ENCODE measurements at places on chromosomes 11 and 22. TPM values are rescaled to one million over a fixed set of nuclear protein-coding genes. Genes with fewer than 3 reads are reported as not detected.

GRCh38 chr11:126607776-126608541 lies 252.5 kb downstream of the ST3GAL4 start:
- DNase-seq, result no peak

GRCh38 chr11:119374632-119375336 lies 6.7 kb downstream of the USP2 start:
- no peak for DNase-seq

- peak; percentile 33 for DNase-seq
Observed at GRCh38 chr11:134412203-134413042, at the start of gene B3GAT1. Gene B3GAT1, minus strand, starts transcription at chr11:134412242. Its CDS starts 24,583 bp downstream, at chr11:134387659.

DNA sequence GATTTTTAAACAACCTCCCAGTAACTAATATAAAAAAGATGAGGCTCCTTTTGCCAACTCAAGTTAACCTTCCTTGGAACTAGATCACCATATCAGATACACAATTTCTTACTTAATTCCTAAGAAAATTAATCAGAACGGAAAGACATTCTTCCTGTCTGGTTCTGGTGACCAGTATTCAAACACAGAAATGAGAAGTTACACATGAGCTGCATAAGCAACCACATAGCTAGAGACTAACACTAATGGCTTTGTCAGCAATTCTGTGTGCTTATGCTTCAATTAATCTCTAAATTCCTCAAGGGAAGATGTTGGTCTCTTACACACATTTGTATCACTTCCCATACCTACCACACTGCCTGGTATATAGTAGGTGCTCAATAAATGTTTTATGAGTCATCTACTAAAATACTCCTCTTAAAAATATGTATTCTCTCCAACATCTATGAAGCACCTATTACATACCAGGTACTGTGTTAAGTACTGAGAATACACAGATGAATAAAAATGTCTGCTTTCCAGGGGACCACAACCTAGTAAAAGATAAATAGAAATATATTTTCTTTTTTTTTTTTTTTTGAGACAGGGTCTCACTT lies 54.5 kb downstream of the GAB2 start:
- no peak for DNase-seq

- no peak for DNase-seq
Observed at GRCh38 chr11:6062691-6063358, 32.3 kb upstream of the OR56A1 start.

DNA sequence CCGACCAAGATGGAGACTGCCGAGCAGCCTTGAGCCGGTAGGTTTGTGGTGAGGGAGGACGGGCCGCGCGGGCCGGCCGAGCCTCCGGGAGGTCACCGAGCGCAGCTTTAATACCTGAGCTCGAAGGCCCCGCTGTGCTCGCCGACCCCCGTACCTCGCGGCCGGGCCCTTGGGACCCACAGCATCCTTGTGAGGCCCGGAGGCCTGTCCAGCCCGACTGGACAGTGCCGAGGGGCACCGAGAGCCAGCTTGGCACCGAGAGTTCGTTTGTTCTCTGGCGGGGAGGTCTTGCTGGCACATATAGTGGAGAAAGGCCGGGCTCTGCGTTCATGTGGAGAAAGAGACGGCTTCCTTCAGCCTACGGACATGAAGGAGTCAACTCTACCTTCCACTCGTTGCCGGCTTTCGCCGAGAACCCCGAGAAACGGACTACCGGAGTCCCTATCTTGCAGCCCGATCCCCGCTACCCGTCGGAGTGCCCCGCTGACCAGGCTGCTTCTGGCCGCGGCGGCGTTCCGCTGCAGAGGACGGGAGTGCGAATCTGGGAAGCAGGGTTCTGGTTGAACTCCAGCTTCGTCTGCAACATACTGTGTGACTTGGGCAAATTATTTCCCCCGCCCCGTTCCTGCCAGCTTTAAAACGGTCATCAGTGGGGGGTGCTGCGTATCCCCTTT lies 349 bp downstream of the TSSC4 start:
- no peak for DNase-seq

DNA sequence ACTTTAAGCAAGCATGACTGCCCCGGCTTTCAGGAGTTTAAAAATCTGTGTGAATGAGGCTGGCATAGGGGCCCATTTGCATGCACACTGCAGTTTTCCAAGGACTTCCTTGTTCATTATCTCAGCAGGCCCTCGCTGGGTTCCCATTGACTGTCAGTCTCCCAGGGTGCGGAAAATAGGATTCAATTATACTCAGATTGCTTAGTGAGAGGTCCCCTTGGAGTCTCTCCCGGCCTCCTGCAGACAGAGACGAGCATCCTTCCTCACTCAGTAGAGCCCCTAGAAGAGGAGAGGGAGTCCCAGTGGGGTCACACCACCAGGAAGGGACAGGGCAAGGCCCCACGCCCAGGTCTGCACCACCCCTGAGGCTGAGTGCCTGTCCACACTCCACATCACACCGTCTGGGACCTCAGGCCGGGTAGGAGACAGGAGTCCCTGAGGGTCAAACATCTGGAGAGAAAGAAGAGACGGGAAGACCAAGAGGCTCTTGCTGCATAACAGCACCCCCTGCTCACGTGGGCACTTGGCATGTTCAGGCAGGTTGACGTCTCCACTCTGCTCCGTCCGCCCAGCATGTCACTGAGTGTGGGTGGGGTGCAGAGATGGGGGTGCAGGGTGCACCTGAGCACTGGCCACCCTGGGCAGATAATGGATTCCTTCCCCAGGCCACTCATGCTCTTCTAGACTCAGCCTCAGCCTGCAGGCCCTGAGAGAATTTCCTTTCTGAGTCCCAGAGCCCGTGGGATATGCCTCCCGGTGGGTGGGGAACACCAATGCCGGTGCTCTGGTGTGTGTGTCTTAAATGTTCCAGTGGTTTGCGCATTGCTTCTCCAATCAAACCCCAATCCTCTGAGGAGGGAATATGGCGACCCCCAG lies 58.8 kb downstream of the MCM5 start:
- DNase-seq, result no peak

GRCh38 chr11:78635814-78636506 lies 61.3 kb upstream of the NARS2 start:
- DNase-seq, result no peak

DNA sequence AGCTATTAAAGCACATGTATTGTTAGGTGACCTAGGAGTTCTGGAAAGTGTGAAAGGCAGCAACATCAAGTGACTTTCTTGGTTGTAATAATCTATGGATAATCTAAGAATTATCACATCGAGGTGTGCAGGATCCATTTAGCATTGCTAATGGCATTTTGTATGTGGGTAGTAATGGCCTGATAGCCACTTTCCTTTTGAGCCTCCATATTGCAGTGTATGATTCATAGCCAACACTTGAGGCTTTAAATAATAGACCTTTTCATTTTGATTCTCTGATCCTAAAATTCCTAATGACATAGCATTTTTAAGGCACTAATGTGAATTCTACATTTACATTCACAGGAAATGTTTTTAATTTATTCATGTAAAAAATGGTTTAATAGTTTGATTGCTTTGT lies 759.4 kb downstream of the NELL1 start:
- no peak for DNase-seq

- DNase-seq, result no peak
Observed at GRCh38 chr11:64851831-64852351, 7.4 kb upstream of the CDC42BPG start.

DNA sequence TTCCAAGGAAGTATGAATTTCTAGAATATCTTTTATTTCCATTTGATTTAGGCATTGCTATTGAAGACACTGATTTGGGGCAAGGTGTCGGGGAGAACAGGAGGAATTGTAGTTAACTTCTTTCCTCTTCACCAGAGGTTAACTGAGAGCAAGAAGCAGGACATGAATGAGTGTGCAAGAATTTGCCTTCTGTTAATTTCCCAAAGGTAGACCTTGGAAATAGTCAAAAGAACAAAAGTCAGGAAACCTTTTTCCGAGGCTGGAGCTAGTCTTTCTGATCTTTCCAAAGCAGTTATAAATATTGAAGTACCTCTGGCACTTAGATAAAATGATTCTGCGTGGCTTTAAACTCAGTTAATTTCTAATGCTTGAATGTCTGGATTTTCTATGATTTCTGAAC lies 66.9 kb downstream of the MTMR3 start:
- no peak for DNase-seq

DNA sequence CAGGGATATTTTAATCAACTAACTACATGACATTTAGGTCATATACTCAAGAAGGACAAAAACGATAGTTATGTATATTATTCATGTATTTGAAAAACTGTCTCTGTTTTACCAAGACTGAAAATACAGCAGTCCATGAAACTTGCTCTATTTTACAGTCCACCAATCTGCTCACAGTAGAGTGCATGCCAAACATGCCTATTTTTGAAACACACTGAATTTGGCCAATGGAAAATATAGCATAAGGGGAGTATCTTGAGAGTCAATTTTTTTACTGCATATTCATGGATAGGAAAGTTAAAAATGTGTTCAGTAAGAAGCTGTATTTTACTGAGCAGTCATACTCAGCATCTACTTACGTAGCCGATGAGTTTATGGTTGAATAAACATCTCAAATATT lies 621.2 kb upstream of the CHORDC1 start:
- no peak for DNase-seq

- no peak for DNase-seq
Observed at GRCh38 chr22:40310768-40311120, 35.6 kb upstream of the ADSL start.

DNA sequence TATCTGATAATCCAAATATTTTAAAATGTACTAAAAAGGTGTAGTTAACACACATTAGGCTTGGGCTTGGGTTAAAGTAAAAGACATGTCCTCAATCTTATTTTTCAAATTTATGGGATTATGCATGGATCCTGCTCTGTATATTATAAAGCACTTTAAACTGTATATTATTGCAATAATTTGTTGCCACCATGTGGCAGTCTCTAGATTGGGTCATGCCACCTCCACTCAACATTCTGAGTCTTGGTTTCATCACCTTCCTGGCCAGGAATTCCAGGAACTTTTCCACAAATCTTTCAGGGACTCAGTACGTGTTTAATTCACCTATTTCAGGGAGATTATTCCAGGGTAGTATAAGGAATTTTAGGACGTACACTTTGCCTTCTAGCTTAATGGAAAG lies 695.5 kb downstream of the FAM181B start:
- no peak for DNase-seq

DNA sequence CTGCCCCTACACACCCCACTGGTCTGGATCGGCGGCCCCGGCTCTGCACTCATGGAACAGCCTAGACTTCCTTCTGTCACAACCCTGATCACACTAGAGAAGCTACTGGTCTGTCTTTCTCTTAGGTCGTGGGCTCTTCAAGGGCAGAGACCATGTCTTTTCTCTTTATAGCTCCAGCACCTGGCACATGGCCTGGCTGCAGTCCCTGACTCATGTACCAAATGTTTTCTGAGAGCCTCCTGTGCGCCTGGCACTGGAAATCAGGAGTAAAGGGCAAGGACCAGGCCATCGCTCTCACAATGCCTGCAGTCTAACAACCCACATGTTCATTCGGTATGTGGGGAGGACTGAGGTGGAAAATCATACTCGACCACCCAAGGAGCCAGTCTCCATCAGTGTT lies 7.5 kb downstream of the ASCC2 start:
- no peak for DNase-seq

- DNase-seq, result no peak
Observed at GRCh38 chr11:3115321-3115720, 49.8 kb downstream of the OSBPL5 start.

DNA sequence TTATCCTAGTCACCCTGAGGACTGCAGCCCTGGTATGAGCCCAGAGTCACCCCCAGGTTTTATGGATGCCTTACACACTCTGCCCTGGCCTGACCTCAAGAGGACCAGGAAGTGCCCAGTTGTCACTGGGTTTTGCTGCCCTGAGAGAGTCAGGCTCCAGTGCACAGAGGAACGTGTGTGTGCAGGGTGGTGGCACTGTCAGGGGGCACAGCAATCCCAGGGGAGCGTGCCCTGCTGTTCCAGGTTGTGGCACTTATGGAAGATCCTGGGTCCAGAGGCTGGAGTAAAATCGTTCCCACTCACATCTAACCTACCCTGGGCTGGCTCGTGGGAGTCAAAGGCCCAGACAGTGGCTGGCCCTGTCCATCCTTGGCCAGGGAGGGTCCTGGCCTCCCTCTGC lies 7.6 kb downstream of the APOBEC3A start:
- no peak for DNase-seq

- DNase-seq, result no peak
Observed at GRCh38 chr11:75262961-75263852, 22.6 kb downstream of the TPBGL start.

DNA sequence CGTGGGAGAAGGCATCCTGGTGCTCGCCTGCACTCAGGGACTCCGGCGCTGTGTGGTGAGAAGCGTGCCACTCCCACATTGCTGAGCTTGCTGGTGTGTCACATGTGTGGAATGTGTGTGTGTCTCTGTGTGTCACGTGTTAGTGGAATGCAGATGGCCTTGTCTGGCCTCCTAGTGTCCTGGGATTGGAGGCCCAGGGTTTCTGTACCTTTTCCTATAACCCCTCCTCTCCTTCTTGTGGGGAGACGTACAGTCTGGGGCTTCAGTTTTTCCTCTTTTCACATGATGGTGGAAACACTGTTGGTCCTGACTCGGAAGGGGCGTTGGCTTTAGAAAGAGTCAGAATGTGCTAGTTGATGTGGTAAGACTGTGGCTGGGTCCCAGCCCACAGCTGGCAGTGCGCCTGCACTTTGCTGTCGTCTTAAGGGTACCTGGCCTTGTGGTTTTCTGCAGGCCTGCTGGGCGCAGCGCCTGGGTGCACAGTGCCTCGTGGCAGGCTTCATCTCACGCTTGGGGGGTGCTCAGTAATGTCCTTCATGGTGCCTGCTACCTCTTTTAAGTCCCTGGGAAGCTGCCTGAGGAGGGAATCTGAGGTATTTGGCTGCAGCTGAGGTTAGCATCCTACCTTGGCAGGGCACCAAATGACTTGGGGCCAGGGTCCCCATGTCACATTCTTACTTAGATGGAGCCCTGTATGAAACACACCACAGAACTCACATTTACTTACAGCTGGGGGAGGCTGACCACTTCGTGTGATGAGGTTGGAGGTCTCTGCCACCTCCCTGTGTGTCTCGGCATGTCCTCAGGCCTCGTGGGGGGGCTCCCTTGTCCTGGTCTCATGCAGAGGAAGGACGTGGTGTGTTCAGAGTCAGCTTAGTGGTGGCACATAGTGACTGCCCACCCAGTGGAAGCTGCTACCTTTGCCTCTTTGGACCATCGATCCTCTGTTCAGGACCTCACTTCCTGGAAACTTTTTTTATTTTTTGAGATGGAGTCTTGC lies 61.9 kb downstream of the MED15 start:
- DNase-seq, result peak; percentile 92

DNA sequence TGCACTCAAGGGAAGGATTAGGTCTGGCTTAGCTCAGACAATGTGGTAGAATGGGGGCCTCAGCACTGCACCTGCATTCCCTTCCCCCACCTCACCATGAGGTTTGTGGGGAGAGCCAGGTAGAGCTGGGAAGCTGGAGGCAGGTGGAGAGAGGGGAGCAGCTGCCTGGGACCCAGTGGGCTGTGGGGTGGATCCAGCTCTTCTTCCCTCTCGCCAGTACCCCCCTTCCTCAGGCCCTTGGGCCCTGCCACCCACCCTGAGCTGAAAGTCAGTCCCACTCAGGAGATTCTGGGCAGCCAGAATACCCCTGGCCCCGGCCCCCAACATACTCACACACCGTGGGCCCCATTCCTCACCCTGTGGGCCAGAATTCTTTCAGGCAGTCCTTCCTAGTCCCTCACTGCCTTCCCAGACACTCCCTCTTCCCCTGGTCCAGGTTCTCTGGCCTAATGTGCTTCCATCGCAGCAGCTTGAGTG lies 3.1 kb upstream of the POLD4 start:
- DNase-seq, result no peak

The PAAF1 gene
- 21.6 TPM for total RNA-seq

The PDGFB gene
- 6.4 TPM for total RNA-seq

The PLEKHB1 gene
- 8.4 TPM for total RNA-seq

The TKFC gene
- 51.5 TPM for total RNA-seq

The CCDC73 gene
- total RNA-seq, result not detected

The CRYBB3 gene
- total RNA-seq, result not detected

The TAGLN gene
- total RNA-seq, result 5.2 TPM

The FOSL1 gene
- 4.5 TPM for total RNA-seq

The PTPRJ gene
- total RNA-seq, result 89.1 TPM
